Esophagus mucosa (tissue), 1 donor: ENCODE measurements at places on chromosomes 5 and 9. TPM values are rescaled to one million over a fixed set of nuclear protein-coding genes. Genes with fewer than 3 reads are reported as not detected.
A peak's percentile ranks its signal among the peaks of the same experiment; 100 is the strongest.

GRCh38 chr9:84731696-84732095 is 62.2 kb downstream of the NTRK2 start:
- no peak for ATAC-seq

DNA sequence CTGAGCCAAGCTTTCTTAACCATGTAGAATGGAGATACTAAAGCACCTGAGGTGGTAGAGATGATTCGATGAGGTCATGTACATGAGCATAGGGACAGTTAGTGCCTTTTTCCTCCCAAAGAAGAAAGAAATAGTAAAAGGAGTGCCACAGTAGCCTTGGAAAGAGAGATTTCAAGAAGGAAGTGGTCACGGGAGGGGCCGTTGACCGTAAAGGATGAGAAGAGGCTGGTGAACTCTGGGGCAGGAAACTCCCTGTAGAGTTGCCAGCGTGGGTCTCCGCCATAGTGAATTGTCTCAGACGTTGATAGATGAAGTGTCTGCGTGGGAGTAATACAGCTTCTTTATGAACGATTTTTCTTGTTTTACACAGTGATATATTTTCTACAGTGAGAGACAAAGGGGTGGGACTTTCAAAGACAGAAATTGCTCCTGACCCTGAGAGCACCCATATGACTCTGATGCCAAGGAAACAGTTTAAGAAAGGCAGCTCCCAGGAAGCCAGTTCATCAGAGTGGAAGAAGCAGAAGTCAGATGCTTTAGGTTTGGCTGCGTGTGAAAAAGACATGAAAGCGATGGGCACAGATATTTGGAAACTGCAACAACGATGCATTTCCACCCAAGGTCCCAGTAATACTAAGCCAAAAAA is 41.3 kb downstream of the UGCG start:
- peak; percentile 62 for ATAC-seq

DNA sequence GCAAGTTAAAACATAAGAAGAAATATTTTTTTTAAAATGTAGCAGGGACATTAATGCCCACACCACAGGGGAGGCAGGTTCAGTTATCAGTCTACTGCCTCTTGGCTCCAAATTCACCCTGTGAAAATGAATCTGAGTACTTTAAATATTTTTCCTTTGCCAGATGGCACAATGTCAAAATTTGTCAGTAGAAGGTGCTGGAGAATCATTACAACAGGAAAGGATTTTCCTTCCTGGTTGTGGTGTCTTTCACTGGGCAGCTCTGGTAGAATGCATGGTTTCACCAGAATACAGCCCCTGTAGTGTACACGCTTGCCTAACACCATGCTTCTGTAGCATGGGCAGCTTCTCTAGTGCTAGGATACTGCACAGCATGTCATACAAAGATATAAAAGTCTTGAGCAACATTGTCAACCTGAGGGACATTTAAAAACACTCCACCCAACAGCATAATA is 9.7 kb upstream of the SREK1 start:
- ATAC-seq = peak; percentile 31

PAX5 gene
- 0.44 TPM for total RNA-seq
